ENCODE measurements at places on chromosomes 7 and 10.

GRCh38 chr7:13563680-13564079, 425.8 kb downstream of the ETV1 start:
- no peak for DNase-seq

DNA sequence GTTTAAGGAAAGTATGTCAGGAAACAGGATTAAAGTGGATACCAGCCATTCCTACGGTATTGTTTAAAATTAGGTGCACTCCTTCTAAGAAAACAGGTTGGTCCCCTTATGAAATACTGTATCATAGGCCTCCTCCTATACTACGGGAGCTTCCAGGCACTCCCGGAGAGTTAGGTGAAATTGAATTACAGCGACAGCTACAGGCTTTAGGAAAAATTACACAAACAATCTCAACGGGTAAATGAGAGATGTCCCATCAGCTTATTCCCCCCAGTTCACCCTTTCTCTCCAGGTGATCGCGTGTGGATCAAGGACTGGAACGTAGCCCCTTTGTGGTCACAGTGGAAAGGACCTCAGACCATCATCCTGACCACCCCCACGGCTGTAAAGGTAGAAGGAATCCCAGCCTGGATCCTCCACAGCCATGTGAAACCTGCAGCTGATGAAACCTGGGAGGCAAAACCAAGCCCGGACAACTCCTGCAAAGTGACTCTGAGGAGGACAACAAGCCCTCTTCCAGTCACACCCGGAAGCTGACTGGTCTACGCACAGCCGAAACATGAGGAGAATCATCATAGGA, 25.1 kb upstream of the GHITM start:
- peak; percentile 24 for DNase-seq

GRCh38 chr10:93386631-93387369, 95.3 kb downstream of the MYOF start:
- peak; percentile 19 for DNase-seq

DNA sequence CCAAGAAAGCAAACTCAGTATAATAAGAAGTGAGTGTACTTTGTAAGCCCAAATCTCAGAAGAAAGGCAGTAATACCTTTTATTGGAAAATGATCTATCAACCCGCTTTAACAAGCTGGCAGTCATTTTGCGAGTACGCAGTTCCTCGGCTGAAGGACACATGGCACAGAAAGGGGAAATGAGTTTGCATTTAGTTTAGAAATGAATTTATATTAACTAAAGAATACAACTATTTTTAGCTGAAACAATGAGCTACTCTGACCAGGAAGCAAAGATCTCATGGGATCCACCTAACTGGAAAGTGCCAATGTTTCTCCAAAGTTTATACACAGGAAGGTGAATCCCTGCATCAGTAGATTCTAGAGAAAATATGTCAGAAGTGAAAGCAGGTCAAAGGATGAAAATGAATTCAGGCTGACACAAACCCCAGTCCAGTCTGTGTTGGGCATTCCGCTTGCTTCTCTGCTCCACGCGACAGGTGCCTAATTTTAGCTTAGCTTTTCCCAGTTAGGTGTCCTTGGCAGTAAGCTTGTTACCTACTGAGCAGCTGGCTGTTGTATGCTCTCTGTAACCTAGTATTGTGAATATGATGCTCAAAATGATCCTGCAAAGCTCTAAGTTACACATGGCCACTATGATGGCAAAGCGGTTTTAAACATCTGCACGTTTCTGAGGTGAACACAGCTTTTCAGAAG, 112.8 kb downstream of the LARP4B start:
- peak; percentile 58 for DNase-seq

DNA sequence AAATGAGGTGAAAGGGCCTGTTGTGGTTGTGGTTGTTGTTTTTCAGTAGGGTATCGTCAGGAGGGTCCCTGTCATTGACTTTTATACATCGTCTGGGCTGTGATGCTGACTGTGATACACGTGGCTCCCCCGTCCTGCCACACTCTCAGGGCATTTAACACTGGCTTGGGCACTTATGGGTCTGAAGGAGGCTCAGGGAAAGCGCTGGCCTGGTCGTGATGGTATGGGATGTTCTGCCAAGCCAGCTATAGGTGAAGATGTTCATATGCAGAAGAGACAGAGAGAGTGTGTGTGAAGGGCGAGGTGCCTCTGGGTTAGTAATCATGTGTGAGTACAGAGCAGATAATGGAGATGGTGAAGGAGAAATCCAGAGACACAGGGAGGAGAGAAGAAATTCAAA, 158.5 kb downstream of the PRPF18 start:
- no peak for DNase-seq

- no peak for DNase-seq
These were observed 104.1 kb upstream of the AFAP1L2 start for GRCh38 chr10:114508376-114508775.

DNA sequence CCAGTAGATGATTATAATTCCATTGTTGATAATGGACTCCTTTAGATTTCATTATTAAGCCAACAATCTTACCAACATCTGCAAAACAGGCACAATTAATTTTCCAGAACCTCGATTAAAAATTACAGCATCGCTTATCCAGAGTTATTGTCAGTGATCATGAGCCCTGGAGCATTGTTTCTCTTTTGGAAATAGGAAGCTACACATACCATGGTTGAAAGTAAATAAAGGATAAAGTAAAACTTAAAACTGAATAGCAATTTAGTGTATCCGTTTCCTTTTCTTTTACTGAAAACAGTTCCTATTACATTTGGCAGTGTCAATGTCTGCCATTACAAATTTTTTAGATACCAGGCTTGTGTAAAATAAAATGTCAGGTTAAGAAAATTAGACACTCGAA, 9.9 kb upstream of the HOXA2 start:
- DNase-seq, result peak; percentile 42

- no peak for DNase-seq
These were observed 203.0 kb downstream of the FANK1 start for GRCh38 chr10:126099366-126099765.

DNA sequence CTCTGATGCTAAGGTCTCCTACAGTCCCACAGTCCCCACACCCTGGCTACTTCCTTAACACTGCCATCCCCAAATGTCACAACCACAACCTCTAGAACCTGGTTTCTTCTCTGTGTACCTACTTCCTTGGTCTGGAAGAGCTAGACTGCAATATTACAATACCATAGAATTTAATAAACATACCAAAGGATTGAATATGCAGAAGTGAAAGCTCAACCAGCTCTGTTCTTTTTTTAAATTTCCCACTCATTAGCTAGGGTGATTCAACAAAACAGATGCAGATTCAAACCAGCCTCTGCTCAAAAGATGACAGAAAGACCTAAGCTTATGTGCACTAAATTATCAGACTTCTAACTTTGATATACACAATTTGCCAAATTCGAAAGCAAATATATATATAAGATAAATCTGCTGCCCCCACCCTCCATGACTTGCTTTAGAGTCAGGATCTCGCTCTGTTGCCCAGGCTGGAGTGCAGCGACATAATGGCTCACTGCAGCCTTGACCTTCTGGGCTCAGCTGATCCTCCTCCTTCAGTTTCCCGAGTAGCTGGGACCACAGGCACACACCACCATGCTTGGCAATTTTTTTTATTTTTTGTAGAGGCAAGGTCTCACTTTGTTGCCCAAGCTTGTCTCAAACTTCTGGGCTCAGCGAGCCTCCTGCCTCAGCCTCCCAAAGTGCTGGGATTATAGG, 212.6 kb downstream of the CHCHD3 start:
- no peak for DNase-seq

DNA sequence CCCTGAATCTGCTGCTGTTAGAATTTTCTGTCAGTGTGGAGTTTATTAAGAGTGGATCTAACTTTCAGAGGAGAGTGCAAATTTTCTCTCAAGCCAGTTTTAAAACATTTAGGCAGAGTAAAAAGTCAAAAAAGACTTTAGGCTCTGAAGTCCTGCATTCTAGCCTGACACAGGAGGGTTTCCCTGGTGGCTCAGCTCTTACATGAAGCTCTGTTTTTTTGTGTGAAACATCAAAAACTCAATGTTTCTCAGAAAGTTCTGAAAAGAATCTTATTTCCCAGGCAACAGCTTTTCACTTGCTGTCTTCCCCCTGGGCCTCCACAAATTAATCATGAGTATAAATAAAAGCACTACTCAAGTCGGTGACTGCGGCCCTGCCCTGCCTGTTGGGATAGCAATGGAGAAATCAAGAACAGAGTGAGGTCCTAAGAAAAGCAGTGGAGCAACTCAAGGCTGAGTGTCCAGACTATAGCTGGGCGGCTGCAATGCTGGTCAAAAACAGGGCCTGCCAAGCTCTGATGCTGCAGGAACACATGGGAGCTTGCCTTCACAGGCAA, 22.3 kb upstream of the WDR11 start:
- DNase-seq, result no peak

DNA sequence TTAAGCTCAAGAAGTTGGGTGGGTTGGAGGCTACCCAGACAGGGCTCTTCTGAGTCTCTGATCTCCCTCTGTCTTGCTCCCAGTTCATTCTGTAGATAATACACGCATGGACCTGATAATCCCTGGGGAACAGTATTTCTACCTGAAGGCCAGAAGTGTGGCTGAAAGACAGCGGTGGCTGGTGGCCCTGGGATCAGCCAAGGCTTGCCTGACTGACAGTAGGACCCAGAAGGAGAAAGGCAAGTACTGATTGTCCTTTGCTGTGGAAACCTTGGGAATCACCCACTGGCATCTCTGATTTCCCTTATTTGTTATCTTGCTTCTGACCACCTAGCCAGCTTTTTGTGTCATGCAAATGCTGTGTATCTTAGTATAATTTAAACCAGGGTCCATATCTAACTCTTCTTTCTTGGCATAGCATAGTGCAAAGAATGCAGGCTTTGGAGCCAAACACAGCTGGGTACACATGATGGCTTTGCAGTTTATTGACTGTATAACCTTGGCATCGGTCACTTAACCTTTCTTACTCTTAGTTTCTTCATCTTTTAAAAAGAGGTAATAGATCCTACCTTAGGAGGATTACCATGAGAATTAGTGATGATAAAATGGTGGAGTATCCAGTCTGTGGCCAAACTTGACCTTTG, 18.0 kb downstream of the PLEKHA8 start:
- no peak for DNase-seq

DNA sequence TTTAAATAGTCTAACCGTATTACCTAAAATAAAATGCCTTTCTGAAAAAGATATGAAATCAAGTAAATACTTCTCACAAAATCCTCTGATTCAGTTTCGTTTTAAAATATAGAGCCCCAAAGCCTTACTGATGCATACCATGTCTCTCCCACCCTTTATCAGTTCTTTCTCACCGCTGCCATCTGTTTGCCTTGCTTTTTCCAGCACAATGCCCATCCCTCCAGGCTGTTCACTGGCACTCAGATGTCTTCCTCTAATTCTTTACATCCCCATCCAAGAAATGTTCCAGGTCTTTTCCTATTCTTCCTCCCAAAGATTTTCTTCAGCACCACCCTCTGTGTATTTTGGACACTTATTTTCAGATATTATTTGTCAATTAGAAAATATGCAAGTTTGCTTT, 116.5 kb upstream of the LRRN3 start:
- DNase-seq, result no peak

GRCh38 chr7:141702047-141702567, at the start of gene DENND11:
Gene DENND11, minus strand, starts transcription at chr7:141702166. Its CDS starts 13 bp downstream, at chr7:141702153.
- DNase-seq, result peak; percentile 56

- DNase-seq, result no peak
These were observed 206.4 kb upstream of the GALNT17 start for GRCh38 chr7:70925411-70926115.

DNA sequence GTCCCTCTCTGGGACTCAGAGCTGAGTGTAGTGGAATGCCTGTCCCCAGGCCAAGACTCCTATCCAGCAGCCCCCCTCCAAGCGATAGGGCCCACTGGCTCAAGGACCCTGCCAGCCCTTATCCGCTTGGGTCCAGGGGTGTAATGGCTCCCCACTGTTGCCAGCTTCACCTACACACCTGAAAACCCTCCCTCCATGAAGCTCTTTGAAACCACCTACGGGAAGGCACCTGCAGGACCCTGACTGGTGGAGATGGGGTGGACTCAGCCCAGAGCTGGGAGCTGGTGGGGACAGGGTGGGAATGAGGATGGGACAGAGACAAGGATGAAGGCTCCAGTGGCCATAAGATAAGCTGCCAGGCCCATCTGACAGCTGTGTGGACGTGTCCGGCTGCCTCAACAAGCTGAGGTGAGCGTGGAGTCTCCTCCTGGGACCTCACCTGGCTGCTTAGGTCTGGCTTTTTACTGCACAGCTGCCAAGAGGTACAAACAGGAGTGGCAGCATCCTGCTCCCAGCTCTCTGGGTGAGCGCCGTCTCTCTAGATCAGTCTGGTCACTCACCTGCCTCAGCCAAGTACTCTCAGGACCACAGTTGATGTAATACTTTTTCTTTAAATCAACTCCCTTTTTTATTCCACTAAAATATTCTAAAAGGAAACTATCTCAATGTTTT, 41.9 kb downstream of the DRGX start:
- DNase-seq, result no peak

- no peak for DNase-seq
These were observed 24.7 kb downstream of the CREB3L2 start for GRCh38 chr7:137977173-137977572.

- no peak for DNase-seq
These were observed 714.8 kb upstream of the GALNT17 start for GRCh38 chr7:70416986-70417655.

GRCh38 chr7:155343150-155343549, 45.5 kb downstream of the INSIG1 start:
- no peak for DNase-seq

GRCh38 chr10:74040200-74041126, 42.5 kb downstream of the VCL start:
- DNase-seq, result no peak

DNA sequence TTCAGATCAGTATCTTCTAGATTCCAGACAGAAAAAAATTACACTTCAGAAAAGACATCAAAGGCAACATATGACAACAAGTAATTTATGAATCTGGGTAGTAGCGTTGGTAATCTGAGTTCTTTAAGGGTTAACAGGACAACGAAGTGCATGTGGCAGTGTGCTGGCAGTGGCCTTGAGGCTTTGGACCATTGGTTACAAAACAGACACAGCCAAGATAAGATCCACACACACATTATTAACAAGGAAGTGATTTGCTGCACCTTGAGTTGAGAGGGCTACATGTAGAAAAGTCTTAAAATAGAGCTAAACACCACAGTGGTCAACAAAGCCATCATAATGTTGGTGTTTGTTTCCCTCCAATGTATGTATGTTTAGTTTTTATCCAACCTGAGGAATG, 40.6 kb downstream of the AKR1D1 start:
- DNase-seq, result no peak

GRCh38 chr10:43961523-43962345, 313.1 kb upstream of the ZNF32 start:
- no peak for DNase-seq
